IPS DF 19.7 (cell line): ENCODE measurements at places on chromosomes 16 and 17.

DNA sequence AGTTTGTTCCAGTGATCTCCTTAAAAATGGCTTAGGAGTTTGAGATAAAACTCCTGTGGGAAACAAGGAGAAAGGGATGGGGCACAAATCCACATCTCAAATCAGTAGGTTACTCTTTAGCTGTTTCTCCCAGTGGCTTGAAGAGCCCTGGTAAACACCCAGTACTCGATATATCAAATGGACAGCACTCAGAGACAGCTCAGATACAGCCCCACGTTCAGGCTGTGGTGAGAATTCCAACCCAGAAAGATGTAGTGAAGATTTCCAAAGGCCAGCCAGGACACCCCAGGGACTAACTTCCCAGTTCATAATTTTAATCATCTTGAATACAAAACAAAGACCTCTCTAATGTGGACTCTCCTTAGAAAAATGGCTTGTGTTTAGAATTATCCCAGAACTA, 6.4 kb upstream of the VEZF1 start:
- DNase-seq = no peak

DNA sequence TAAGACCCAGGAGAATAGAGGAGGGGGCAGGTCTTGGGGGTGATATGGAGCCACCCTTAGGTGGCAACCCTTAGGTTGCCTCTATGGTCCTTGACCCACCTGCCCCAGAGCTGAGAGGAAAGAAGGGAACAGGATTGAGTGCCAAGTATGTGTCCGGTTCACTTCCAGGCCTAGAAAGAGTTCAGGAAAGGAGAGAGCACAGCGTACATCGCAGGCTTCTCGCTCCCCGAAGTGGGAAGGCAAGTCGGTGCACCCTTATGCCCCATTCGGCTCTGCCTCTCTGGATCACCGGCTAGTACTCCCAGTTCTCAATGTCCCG, 631 bp downstream of the SP6 start:
- no peak for DNase-seq

GRCh38 chr16:68227183-68227793, 8.6 kb downstream of the ESRP2 start:
- no peak for DNase-seq

GRCh38 chr17:55735731-55736405, 13.2 kb upstream of the TMEM100 start:
- DNase-seq = no peak

GRCh38 chr16:86414991-86415740, 95.2 kb upstream of the FOXF1 start:
- DNase-seq = no peak

DNA sequence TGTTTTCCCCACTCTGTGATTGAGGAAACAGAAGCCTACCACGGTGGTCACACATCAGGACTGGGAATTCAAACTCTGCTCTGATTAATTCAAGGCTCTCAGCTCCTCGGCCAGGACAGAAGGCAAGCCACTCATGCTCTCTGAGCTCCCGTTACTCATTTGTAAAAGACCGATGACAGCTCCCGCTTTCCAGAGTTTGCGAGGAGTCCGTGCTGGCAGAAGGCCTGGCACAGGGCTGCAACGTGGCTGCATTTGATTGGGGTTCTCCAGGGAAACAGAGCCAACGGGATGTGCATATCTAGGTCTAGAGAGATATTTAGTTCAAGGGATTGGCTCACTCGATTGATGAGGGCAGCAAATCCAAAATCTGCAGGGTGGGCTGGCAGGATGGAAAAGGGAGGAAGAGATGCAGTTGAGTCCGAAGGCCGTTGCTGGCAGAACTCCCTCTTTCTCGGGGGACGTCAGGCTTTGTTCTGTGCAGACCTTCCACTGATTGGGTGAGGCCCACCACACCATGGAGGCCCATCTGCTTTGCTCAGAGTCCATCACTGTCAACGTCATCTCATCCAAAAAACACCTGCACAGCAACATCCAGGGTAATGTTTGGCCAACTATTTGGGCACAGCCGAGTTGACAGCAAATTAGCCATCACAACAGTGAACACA, 215.5 kb upstream of the RPL38 start:
- no peak for DNase-seq

GRCh38 chr17:45734598-45734997, 49.5 kb upstream of the CRHR1 start:
- no peak for DNase-seq

- DNase-seq = no peak
Observed at GRCh38 chr16:49599281-49599680, 225.7 kb downstream of the C16orf78 start.

DNA sequence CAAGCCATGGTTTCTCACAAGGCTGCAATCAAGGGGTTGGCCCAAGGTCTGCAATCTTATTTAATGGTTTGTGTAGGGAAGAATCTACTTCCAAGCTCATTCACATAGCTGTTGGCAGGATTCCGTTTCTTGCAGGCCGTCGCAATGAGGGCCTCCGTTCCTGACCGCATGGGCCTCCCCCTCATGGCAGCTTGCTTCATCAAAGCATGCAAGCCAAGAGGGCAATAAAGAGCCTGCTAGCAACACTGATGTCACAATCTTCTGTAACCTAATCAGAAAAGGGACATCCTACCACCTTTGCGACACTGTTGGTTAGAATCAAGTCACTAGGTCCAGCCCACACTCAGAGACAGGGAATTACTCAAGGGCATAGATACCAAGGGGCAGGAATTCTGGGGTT, 95.5 kb downstream of the CCT6B start:
- no peak for DNase-seq
